ENCODE measurements at places on chromosomes 12 and 14.

- DNase-seq = no peak
Measured at GRCh38 chr12:74983917-74984316, 225.7 kb downstream of the KCNC2 start.

- no peak for DNase-seq
Measured at GRCh38 chr12:21851151-21851550, 76.6 kb upstream of the KCNJ8 start.

- DNase-seq = peak; percentile 31
Measured at GRCh38 chr12:124694250-124694649, 126.8 kb upstream of the NCOR2 start.

- DNase-seq = peak; percentile 31
Measured at GRCh38 chr14:106665814-106666213, 1139.4 kb downstream of the TMEM121 start.

DNA sequence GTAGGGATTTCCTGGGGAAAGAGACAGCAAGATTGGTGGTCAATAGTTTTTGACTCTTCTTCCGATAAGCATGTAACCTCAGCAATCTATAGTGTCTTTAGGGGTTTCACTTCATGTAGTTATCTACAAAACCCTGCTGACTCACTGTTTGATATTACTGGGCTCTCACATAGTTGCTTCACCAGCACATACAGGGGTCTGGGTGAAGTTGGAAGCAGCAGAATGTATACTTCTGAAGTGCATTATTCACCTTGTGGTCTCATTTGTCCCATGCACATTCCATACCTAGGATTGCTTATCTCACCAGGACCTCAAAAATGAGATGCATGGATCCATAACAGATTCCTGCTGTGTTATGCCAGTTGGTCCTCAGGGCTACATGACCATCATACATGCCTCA is 280.0 kb downstream of the LRIG3 start:
- DNase-seq = no peak

- no peak for DNase-seq
Measured at GRCh38 chr12:55068416-55069010, 48.7 kb downstream of the NEUROD4 start.

DNA sequence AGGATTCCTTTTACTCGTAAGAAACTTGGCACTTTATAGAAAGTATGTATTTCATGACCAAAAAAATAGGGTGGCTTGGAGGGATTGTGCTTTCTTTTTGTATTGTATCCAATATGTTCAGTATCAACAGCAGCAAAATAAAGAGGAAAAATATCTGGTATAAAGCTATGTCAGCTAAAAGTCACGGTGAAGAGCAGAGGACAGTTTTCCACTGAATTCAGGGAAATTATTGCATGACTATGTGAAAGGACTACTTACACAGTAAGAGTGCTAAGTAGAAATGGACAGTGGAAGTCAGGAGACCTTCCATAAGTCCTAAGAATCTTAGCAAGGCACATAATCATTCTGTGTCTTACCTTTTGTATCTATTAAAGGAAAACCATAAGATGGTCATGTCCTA is 19.3 kb downstream of the TSHR start:
- no peak for DNase-seq

- no peak for DNase-seq
Measured at GRCh38 chr12:131636940-131637750, 73.7 kb upstream of the SFSWAP start.

DNA sequence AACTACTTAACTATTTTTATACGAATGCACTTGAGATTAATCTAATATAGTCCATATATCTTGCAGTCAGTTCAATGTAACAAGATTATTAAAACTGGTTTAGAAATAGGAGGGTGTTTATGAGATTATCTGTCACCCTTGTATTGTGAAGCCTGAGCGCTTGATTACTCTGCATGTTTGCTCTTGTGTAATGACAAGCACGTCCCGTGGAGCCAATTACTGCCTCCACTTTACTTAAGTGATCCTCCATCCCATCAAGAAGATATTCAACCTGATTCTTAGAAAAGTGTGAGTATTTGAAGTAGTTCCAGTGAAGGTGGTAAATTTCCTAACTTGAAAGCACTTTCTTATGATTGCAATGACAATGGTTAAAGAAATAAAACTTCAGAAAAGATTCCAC is 415.2 kb upstream of the GARIN6 start:
- no peak for DNase-seq

GRCh38 chr12:14284184-14284722 is 81.2 kb upstream of the ATF7IP start:
- DNase-seq = no peak

GRCh38 chr12:106046301-106046846 is 92.4 kb downstream of the NUAK1 start:
- no peak for DNase-seq

DNA sequence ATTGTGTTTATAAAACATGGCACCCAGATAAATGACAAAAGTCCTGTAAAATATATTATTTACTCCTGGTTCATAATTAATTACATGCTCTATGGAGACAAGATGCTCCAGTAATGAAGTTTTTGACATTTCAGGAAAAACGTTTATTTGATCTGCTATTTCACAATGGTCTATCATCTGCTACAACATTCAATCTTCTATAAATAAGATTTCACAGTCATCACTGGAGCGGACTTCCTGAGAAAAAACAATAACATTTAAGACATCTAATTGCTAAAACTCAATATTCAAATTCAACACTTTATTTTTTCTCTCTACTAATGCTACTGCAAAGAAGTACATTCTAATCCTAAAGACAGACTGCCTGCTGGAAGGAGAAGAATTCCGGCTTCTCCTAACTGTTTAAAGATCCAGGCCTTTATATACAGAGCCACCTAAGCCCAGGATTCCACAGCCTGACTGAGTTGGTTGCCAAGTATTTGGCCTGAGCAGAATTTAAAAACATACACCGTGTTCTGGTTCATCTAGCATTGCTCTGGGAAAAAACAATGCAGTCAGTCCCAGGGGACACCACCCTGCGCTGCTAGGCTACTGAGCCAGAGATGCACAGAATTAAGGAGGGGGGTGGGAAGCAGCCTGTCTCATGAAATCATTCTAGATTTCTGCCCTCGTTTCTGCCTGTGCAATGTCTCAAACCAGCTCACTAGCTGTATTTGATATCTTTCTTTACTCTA is 58.0 kb downstream of the TMTC1 start:
- DNase-seq = no peak

DNA sequence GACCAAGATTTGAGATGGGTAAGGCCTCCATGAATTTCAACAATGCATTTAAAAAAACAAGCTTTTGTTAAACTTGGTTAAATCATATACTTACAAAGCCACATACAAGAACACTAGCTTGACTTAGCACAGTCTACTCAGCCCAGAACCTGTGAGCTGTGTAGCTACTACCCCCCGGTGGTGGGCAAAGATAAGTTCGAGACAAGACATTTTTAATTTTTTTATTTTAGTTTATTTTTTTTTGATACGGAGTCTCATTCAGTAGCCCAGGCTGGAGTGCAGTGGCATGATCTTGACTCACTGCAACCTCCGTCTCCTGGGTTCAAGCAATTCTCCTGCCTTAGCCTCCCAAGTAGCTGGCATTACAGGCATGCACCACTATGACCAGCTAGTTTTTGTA is 3.7 kb upstream of the NECAP1 start:
- DNase-seq = peak; percentile 32

DNA sequence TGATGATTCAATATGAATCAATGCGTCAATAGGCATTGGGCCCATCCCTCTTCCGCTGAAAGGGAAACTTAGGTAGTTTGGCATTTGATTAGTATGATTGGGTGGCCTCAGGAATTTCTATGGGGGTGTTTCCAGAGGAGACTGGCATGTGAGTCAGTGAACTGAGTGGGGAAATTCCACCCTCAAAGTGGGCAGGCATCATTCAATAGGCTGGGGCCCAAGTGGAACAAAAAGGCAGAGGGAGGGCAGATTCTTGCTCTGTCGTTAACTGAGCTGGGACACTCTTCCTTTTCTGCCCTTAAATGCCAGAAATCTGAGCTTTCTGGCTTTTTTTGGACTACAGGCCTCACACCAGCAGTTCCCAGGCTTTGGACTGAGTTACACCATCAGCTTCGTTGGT is 373.5 kb downstream of the RPS29 start:
- DNase-seq = no peak

- no peak for DNase-seq
Measured at GRCh38 chr12:66962290-66962689, 283.4 kb upstream of the GRIP1 start.

DNA sequence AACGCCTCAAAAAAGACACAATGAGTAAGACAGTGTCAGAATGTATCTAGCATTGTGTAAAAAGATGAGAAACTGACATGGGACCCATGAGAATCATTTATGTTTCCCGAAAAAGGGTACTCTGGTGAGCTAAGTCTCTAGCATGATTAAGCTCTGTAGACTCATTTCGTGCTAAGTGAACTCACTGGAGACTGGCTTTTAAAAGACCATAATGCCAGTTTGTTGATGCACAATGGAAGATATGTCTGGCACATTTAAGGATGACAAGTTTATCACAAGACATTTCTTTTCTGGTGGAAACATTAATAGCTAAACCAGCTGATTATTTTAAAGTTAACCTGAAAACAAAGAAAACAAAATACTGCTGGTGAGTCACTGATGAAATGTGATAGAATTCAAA is 233.5 kb downstream of the SLC2A13 start:
- DNase-seq = no peak

- DNase-seq = no peak
Measured at GRCh38 chr12:76028571-76029277, 2.9 kb downstream of the PHLDA1 start.

- DNase-seq = no peak
Measured at GRCh38 chr12:23830210-23830609, 119.3 kb downstream of the SOX5 start.

GRCh38 chr14:98270201-98270600 is 1001.8 kb downstream of the BCL11B start:
- DNase-seq = no peak
